ENCODE measurements at places on chromosomes 12 and 14.
A peak's percentile ranks its signal among the peaks of the same experiment; 100 is the strongest.

DNA sequence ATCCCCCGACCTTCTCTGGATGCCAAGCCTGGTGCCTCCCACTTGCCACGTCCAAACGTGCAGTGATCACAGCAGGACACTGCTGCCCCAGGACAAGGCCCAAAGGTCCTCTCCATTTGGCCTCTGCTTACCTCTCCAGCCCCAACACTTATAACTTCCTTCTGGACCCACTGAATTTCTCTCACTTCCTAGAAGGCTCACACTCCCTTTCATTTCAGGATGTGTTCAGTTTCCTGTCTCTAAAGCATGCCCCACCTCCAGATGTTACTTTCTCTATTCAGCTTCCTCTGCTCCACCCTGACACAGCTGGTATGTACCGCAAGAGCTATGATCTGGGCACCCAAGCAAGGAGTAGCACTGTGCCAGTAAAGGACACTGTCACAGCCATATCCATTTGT is 33.0 kb downstream of the CDKL1 start:
- DNase-seq = no peak

DNA sequence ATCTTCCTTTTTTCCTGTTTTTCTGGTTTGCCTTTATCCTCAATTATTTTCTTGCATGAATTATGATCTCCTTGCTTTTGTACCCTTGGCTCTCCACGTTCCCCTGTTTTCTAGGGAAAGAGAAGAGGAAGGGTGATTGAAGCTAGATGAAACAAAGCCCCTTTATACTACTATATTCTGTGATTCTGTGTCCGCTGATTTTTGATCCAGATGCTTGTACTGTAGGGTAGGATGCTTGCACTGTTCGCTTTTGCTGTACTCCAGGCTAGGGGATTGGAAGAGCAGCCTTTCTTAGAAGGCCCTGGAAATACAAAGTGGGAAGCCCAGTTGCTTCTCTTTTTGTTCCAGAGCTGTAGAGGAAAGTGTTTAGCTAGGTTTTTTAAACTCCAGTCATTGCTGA is 35.1 kb upstream of the KLHDC2 start:
- no peak for DNase-seq

DNA sequence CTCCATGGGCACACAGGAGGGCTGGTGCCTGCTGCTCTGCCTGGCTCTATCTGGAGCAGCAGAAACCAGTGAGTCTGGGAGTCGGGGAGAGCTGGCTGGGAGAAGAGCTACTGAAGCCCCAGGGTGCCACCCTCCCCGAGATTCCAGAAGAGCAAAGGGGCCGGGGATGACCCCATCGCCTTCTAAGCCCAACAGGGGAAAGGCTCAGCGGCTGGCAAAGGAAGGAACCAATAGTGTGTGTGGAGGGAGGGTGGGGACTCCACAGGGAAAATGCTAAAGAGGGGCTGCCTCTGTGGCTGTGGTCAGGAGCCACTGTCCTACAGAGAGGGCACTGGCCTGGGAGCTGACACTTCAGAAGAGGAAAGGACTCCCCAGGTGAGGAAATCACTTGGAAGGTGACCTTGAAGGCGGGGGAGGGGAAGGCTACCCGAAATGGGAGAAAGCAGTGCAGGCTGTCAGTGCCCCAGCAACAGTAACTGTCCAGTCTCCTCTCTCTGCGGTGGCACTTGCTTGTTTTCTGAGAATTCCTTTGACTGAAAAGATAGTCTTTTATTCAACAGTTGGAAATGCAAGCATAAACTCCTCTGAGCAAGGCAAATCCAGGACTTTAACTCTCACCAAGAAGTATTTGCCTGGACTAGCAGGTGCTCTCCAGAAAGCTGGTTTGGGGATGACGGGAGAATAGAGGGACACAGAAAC is 552 bp downstream of the TAPBPL start:
- DNase-seq = no peak

GRCh38 chr14:89959853-89960445 is 4.2 kb downstream of the TDP1 start:
- DNase-seq = no peak

- no peak for DNase-seq
These were observed 11.8 kb downstream of the AHNAK2 start for GRCh38 chr14:104966261-104966865.

- DNase-seq = peak; percentile 86
These were observed 43.5 kb downstream of the SYNE2 start for GRCh38 chr14:63896278-63896720.

GRCh38 chr12:99330216-99330615 is 317.3 kb upstream of the GARIN6 start:
- no peak for DNase-seq

- DNase-seq = no peak
These were observed 74.2 kb downstream of the RCOR1 start for GRCh38 chr14:102666635-102667034.

GRCh38 chr12:6049992-6050391 is 74.5 kb downstream of the VWF start:
- no peak for DNase-seq

DNA sequence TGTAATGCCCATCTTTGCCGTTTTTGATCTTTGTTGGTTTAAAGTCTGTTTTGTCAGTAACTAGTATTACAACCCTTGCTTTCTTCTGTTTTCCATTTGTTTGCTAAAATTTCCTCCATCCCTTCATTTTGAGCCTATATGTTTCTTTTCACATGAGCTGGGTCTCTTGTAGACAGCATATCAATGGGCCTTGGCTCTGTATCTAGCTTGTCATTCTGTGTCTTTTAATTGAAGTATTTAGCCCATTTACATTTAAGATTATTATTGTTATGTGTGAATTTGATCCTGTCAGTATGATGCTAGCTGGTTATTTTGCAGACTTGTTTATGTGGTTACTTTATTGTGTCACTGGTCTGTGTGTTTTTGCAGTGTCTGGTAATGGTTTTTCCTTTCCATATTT is 913.2 kb downstream of the TRHDE start:
- DNase-seq = no peak

GRCh38 chr12:113945174-113946173 is 20.7 kb downstream of the RBM19 start:
- no peak for DNase-seq

DNA sequence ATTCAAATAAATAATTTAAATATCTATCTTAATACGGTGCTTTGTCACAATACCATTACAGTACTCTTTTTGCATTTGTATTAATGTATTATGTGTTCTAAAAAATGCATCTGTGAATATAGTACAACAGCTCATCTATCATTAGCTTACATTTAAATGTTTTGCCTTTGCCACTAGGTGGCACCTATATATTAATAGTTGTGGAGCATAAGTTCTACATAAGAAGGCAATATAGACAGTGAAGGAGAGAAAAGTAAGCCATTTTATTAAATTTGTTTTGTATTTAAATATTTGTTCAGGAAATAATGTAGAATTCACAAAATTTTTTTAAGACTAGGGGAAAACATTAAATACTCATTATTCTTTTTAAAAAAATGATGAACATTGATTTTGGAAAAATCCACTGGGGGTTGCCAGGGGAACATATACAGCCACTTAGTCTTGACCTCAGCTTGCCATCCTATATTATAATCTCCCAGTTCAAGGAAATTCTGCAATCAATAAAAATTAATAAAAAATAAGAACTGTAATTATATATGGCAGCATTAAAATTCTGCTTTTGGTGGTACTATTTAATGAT is 9.8 kb downstream of the CCER1 start:
- DNase-seq = peak; percentile 44

DNA sequence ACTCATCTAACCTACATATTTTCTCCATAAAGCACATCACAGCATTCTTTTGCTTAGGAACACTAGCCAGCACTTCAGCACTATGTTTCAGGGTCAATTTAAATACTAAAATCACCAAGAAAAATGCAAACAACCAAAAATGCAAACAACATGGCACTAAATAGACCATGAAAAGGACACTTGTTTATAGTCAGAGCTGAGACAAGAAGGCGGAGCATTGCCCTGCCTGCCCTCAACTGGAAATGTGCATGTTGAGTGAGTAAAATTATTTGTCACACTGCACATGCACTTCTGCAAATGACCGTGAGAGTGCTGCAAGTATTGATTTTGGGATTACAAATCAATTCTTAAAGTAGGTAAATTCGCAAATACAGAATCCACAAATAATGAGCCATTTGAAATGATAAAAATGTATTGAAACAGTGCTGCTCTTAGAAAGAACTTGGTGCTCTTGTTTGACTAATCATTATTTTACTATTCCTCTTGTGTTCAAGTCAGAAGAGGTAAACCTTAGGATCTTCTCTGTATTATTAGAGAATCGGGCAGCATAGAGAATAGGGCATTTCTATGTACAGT is 34.8 kb downstream of the CFAP251 start:
- DNase-seq = no peak

DNA sequence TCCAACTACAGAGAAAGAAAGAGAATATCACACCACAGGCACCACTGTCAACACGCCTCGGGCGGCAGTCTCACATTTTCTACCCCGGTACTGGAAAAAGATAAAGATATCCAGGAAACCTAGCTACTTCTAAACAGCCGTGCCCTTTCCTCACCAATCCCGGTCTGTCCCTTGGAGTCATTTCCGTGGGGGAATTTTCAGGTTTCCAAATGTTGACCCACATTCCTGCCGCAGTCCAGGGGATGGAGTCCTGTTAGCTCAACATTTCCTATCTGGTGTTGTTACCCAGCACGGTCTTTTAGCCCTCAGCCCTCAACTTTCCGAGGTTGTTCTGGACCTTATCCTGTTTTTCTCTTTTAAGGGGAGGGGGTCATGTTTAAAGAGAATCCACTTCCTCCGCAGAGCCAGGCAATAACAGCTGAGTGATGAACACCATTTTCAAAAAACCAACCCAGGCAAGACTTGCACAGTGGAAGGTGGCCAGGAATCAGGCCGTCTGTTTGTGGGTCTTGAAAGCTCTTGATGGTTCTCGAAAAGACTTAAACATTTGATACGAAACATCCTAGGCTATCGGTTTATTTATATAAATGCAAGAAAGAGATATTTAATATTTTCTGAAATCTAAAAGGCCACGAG is 4.6 kb downstream of the SSH1 start:
- no peak for DNase-seq

- no peak for DNase-seq
These were observed 255.7 kb downstream of the ADGRD1 start for GRCh38 chr12:131209082-131210070.

DNA sequence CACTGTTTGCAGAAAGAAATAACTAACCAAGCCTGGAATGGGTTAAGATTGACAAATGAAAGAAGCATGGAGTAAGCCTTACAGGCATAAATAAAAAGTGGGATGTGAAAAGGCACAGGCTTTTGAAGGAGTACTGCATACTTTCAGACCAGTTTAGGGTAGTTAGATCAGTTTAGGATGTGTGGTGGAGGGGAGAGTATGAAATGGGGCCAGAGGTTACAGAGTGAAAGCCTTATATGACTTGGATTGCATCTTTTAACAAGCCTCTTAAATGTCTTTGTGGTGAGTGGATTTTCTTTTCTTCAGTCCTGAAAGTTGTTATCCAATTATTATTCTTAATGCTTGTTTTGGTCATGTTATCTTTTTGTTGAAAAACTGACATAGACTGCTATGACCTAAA is 52.2 kb upstream of the TRHDE start:
- no peak for DNase-seq

DNA sequence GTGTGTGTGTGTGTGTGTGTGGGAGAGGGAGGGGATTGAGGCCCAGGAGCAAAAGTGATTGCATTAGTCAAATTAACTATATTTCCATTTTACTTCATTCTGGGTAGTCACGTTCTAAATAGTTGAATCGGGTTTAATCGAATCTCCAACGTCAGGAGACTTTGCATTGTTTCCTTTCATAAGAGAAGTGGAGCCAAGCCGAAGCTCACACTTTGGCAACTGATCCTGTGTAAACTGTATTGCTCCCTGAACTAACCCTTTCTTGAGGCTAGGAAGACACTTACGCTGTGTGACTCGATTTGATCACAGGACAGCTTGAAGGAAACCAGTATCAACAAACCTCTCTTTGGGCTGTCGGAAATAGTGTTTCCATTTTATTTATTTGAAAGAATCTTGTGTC is 363.4 kb upstream of the ATP2B1 start:
- DNase-seq = no peak

GRCh38 chr12:124626971-124627411 is 59.6 kb upstream of the NCOR2 start:
- DNase-seq = no peak

GRCh38 chr12:71948390-71948789 is 9.7 kb downstream of the TPH2 start:
- no peak for DNase-seq

DNA sequence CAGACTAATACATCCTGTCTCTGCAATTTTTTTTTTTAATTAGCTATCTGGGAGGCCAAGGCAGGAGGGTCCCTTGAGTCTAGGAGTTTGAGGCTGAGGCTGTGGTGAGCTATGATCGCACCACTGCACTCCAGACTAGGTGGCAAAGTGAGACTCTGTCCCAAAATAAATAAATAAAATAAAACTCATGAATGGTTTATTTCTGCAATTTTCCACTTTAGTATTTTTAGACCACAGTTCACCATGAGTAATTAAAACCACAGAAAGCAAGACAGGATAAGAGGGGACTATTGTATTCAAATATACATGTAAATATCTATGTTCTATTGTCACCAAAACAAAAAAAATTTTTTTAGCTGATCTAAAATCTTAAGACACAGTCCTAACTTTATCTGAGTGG is 17.8 kb downstream of the TAOK3 start:
- DNase-seq = no peak

- no peak for DNase-seq
These were observed 44.6 kb upstream of the PPP4R3A start for GRCh38 chr14:91554535-91555332.

GRCh38 chr14:77470224-77470870 is 12.5 kb downstream of the AHSA1 start:
- no peak for DNase-seq

GRCh38 chr12:55762646-55763045 is 19.7 kb downstream of the GDF11 start:
- DNase-seq = no peak

DNA sequence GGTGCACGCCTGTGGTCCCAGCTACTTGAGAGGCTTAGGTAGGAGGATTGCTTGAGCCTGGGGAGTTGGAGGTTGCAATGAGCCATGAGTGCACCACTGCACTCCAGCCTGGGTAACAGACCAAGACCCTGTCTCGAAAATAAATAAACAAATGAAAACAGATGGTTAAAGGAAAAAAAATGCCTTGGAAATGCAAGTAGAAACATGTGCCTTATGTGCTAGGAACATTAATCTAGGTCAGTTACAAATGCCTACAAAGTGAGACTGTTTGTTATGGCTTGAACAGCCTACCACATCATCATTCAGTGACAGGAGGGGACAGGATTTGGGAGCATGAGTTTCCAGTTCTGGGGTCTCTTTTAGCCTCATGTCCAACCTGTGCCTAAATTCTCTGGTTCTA is 52.4 kb upstream of the BCAT1 start:
- no peak for DNase-seq

GRCh38 chr14:91300957-91301356 is 56.5 kb upstream of the GPR68 start:
- no peak for DNase-seq

- no peak for DNase-seq
These were observed 9.6 kb downstream of the PFKM start for GRCh38 chr12:48128800-48129199.

DNA sequence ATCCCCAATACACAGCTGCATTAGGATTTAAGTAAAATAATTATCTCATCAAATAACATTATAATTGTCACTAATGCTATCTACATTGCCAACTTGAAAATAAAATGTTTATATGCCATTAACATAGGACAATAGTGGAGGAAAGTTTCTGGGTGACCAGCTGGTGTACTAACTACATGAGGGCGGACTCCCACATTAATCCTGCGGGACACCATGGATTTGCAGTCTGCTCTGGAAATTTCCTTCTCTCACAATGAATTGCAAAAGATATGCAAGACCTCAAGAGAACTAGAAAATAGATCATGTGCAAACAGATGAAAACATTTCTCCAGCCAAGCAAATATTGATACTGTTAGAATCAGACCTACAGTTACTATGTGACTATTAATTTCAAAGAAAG is 390.1 kb downstream of the NAV3 start:
- DNase-seq = no peak
